ENCODE measurements at places on chromosomes 5 and 9.

GRCh38 chr5:179795863-179796833 is 2.4 kb downstream of the LTC4S start:
- peak; percentile 60 for DNase-seq

DNA sequence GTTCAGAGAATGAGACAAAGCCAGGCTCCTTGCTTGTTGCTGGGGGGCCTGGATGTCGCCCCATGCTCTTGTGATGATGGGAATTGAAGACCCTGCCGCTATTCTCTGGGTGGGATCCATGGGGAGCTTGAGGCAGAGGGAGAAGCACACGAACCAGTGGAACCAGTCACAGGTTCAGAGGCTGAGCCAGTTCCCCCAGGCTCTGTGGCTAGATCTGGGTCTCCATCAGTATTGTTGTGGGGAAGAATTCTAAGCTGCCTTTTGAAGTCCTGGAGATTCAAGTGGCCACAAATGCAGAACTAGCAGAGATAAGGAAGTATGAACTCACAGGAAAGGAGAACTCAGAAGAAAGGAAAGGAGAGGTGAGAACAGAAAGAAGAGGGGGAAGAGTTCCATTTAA is 219.4 kb downstream of the MSX2 start:
- DNase-seq, result no peak

DNA sequence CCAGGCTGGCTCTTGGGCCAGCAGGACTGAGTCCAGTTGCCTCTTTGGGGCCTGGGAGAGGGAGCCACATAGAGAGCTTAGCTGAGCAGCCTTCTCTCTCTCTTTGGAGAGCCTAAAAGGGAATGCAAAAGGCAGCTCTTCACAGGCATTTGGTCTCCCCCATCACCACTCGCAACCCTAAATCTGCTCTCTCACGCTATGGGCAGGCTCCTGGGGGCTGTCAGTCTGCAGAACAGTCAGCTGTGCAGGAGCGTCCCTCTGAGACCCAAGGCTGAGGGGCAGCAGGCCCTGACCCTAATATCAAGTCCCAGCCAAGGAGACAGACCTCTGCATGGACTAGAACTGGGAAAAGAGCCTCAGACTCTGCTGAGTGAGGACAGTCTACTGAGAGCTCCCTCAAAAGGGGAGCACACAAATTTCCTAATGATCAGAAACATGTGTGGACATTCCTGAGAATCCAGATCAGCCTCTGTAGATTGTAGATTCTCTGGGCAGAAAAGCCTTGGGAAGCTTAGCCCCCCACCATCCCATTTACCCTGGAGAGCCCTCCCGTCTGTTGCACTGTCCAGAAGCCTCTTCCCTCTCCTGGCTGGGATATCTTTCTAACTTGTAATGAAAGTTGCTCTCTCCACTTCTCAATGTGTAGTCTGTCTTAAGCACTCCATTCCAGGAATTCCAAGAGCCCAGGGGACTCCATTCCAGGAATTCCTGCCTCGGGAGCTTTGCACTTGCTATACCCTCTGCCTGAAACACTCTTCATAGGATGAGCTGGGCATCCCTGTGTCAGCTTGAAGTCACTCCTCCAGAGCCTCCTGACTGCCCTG is 79.4 kb downstream of the FAM114A2 start:
- peak; percentile 10 for DNase-seq

DNA sequence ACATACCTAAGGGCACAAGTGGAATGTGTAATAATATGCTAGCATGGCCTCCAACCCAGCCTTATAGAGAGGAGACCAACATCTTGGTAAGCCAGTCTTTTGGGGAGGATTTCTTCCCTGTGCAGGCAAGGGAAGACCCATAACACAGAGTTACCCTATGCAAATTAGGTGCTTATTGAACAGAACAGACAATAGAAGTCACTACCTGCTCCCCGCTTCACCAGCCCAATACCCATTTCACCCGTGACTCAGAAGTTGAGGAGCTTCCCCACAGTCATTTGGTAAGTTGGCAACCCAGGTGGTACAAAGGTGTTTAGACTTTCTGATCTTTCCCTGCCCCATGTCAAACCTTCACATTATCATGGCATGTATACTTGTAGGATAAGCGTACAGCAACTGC is 44.6 kb downstream of the AOPEP start:
- DNase-seq, result no peak

GRCh38 chr9:89911721-89912604 is 307.2 kb downstream of the GADD45G start:
- DNase-seq, result no peak

DNA sequence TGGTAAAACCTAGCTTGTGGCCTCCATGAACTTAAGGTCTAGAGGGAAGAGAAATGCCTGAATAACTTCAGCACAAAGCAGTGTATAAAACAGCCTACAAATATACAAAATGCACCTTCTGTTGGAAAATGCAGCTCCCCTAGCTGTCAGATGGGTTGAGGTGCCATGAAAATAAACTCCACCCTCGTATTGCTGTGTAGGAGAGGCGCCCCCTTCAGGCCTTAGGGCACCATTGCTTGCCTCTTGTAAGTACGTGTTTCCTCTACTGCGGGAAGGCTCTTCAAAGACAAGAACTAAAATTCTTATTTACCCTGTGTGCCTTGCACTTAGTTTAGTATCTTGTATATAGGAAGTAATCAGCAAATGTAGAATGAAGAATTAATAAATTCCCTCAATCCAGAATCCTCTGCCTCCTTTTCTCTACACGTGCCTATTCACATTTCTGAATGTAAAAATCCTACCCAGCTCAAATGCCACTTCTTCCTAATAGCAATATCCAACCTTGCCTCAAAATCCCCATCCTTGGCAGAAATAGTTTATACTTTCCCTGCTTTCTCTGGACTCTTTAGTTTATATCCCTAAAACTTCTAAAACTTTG is 393.7 kb upstream of the PDE4D start:
- DNase-seq, result peak; percentile 8

DNA sequence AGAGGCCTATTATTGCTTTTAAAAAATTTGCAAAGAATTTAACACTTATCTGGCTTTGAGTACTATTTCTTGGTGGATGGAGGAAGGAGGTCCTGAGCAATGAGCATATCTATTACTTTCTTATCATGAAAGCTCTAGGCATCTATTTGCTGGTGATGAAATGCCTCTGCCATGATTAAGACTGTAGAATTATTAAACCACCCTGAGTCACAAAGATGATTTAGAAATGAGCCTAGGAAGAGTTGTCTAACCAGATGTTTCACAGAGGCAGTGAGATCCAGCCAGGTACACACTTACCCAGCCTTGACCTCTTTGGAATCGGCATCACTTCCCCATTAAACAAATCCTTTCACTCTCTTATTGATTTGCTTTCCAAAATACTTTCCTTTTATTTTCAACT is 304.4 kb upstream of the KIF2A start:
- DNase-seq, result no peak
